ENCODE measurements at places on chromosomes 6 and 20. TPM values are rescaled to one million over a fixed set of nuclear protein-coding genes. Genes with fewer than 3 reads are reported as not detected.

Gene SYCP2
- 0.91 TPM for polyA plus RNA-seq

Gene ASIP
- polyA plus RNA-seq = not detected

Gene SRMS
- polyA plus RNA-seq = not detected

Gene CCR6
- 124 TPM for polyA plus RNA-seq

Gene EGFL8
- 0.23 TPM for polyA plus RNA-seq

Data from CD4-positive, alpha-beta memory T cell (primary cell).